OCI-M1 (cell line): ENCODE measurements at places on chromosomes 12 and 14.

DNA sequence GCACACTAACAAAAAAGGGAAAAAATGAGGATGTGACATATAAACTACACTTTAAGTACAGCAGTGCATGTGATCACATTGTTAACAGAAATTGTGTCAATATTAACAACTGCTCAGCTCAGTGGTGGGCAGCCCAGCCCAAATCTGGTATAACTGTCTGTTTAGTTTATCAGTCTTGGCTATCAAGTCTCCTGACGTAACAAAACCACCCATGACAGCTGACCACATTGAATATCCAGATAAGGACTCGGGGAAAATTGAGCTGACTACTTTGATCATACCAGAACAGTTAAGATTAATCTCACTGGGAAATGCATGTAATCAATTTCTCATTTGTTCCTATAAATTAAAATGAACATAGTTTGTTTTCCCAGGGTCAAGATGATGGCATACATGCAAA, 396.6 kb downstream of the SNAPC1 start:
- peak; percentile 39 for DNase-seq

DNA sequence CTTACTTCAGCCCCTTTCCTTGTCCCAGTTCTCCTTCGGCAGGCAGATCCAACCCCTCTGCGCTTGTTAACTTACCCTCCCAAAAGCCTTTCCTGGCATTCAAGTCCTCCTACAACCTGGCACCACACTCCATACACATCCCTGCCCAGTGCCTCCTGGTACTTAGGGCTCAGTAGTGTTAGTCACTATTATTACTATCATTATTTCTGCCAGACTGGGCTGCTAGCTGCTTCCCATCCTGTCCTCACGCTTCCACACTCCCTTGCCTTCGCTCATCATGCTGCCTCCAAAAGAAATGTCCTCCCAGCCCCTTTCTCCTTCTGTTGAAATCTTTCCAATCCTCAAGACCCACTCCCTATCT, 1.6 kb upstream of the HDAC7 start:
- no peak for DNase-seq

GRCh38 chr14:85883966-85884365, 354.0 kb downstream of the FLRT2 start:
- DNase-seq = no peak

DNA sequence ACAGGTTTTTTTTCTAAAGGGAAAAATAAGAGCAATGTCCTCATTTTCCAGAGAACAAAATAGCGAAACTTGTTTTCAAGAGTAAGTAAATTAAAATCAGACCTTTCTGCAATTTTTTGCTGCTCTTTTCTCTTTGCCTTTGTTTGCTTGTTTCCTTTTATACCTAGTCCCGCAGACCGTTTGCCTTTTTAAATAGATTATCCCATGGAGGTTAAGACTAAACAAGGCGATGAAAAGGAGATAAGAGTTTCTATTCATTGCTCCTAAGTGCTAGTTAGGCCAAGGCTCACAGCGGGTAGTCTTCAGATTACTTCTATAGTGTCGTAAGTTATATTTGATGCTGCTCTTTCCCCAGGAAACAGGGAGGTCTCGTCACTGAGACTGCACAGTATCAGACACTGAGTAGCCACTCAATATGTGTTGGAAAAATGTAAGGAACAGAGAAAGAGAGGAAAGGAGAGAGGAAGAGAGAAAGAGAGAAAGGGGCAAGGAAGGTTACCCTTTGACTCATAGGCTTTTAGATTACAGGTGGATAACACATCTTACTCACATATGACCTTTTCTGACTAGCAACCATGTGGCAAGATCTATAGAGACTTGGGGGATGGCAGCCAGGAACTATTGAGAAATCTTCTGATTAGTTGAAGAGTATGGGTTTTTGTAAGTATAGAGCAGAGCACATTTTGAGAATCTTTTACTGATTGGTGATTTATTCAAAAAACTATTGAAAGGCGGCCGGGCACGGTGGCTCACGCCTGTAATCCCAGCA, 107.5 kb upstream of the PARP11 start:
- no peak for DNase-seq

DNA sequence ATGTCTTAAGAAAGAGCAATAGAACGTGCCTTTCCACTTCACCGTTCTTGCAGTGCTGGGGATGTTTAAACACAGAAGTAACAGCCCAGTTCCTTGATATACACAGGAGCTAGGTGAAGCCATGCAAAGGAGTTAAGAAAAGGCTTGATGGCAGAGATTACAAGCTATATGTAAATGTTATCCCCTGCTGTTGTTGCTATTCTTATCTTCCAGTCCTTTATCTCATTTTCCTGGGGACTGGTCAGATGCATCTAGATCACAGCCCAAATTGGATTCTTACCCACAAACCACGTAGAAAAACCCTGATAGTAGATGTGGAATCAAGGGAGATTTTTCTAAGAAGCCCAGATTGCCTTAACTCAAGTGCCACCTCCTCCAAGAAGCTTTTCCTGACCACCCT, 5.5 kb downstream of the ASCL1 start:
- DNase-seq = no peak

GRCh38 chr12:99413751-99414150, 233.8 kb upstream of the GARIN6 start:
- no peak for DNase-seq

- DNase-seq = no peak
Measured at GRCh38 chr12:52245962-52246569, 13.0 kb downstream of the KRT7 start.

DNA sequence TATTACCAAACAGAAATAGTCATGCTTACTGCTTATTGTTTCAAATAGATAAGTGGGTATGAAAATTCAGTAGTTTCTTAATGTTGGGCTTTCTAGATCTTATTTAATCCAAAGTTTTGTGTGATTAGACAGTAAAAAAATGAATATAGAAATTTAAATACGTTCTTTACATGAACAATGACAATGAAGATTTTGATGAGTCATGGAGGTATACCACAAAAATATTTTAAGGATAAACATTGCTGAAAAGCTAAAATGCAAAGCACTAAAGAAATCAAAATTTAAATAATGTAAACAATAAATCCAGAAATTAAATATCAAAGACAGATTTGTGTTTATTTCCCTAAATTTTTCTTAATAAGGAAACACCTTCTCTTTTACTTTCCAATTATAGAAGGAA, 78.3 kb downstream of the PIK3C2G start:
- DNase-seq = peak; percentile 26

GRCh38 chr14:97838986-97839385, 1041.8 kb downstream of the VRK1 start:
- no peak for DNase-seq

DNA sequence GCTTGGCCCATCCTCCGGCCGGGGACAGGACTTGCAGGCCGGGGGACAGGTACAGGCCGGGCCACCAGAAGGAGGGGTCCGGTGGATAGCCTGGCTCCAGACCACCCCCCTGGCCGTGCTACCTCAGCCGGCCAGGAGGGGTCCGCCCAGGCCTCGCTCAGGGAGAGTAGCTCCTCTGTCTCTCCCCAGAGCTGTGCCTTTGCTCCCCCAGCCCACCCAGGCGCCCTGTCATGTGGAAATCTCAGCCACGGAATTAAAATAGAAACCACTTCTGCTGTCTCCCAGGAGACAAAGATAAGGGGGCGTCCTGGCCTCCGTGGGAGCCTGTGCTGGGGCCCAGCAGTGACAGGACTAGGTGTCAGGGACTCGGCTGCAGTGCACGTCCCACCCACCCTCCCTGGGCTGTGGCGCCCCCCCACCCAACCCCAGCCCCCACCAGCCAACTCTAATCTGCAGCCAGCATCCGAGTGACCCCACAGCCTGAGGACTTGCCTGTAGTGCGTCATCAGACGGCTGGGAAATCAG, 3.3 kb upstream of the CRIP2 start:
- DNase-seq = no peak

DNA sequence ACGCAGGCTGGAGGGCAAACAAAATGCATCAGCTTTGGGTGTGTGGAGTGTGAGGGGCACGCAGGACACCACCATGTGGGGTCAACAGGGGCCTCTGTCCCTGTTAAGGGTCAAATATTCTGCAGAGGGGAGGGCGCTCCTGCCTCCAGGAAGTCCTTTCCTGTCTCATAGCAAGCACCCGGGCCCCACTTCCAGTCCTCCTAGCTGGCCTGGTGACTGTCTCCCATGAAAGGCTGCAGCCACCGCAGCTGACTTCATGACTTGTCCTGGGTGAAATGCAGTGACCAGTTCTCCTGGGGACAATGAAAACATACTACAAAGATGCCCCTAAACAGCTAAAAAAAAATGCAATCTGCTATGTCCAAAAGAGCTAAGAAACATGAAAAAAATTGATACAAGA, 53.6 kb downstream of the LGMN start:
- DNase-seq = no peak

GRCh38 chr12:57198329-57198728, 18.3 kb upstream of the NXPH4 start:
- DNase-seq = no peak

DNA sequence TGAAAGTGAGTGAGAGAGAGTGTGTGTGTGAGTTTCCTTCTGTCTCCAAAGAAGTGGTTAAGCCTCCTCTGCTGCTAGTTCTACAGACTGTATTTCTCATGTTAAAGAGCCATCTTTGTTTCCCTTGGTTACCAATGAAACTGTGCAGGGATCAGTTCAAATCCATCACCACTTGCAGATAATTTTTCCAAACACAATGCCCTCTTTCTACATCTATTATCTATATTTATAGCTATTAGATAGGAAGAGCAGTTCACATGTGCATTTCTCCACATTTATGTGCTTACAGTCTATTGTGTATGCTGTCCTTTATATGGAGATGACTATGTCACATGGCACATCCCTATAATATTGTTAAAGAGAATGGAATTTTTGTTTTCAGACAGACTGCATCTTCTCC, 2.2 kb upstream of the DAAM1 start:
- no peak for DNase-seq

GRCh38 chr14:51540364-51540763, 111.3 kb upstream of the FRMD6 start:
- DNase-seq = no peak

GRCh38 chr12:84079626-84080025, 833.0 kb downstream of the SLC6A15 start:
- DNase-seq = no peak

DNA sequence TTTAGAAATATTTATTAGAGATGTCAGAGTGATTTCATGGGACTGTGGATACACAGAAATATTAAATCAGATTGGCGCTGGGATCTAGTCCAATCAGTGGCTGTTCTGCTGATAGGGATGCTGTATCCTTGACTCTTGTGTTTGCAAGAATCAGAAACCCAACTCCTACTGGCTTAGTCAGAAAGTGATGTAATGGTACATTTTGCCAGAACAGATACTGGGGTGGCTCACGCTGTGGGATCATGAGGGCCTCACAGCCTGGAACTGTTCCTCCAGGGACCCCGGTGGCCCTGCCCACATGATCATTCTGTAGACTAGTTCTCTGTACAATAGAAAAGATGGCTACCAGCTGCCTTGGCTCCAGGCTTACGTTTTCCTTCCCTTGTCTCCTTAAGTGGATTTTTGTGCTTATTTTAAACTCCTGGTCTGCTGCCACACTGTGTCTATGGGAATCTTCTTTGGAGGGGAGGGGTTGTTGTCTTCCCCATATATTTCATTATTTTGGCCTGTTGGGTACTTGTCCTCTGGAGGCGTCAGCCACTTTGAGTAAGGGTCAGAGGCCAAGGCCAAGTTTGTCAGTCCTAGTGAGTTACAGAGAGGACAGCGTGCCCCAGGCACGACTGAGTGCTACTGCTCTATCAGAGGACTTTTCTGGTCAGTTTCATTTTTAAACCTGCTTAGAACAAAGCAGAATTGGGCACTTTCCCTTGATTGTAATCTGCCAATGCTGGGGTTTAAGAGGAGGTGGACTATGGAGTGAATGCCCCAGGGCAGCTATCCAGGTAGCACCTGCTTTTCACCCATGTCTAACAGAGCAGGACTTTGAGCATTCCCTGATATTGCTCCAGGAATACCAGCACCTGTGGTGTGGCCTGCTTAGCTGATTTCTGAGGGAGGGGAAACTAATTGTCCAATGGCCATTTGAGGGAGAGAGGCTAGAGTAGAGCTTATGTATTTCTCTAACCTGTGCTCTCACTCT, 164.3 kb downstream of the SLC5A8 start:
- DNase-seq = no peak

DNA sequence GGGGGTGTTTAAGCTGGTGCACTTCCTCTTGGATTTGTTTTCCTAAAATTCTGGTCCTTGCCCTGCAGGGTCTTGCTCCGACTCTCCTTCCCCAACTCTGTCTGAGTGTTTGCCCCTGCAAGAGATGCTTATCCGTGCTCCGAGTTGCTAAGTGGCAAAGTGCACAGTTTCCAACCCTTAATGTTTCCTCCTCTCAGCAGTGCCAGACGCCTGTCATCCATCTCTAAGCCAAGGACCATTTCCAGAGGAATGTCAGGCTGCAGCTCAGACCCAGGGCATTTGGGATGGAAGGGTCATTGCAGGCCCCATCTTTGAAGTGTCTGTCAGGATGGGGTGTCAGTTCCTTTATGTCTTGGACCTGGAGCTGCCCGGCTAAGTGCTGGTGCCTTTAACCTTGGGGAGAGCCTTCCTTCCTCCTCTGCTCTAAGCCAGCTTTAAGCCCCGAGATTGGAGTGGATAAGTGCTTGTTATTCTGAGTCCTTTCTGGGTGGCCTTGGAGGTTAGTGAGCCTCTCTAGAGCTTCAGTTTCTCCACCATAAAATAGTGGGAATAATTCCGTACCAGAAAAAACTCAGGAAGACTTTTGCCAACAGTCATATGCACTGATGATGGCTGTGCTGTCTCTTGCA, 15.0 kb downstream of the WNT5B start:
- no peak for DNase-seq

GRCh38 chr14:63283884-63284248, 34.9 kb downstream of the GPHB5 start:
- DNase-seq = no peak

- DNase-seq = no peak
Measured at GRCh38 chr14:57364659-57365450, 25.5 kb upstream of the NAA30 start.

GRCh38 chr14:102980409-102980810, 57.9 kb downstream of the AMN start:
- DNase-seq = no peak

DNA sequence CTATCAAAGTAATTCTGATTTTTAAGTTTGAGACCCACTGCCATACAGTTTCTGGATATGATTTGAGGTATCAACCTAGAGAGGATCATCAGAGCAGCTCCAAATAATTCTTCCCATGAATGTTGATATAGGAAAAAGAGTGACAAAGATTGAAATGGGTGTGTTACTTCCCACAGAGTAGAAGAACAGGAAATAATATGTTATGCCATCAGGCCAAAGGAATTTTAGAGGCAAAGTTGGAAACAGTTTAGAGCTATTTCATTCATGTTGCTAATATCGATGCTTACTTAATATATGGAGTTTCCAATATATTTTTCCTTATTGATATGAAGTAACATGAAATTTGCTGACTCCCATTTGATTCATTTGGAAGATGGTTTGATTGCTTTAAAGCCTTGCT, 8.9 kb upstream of the MSRB3 start:
- DNase-seq = no peak

- DNase-seq = no peak
Measured at GRCh38 chr14:96265383-96266095, 9.5 kb downstream of the BDKRB1 start.

GRCh38 chr14:61733972-61734371, 28.2 kb upstream of the SNAPC1 start:
- DNase-seq = no peak
